ENCODE measurements at places on chromosomes 2 and 18.

GRCh38 chr2:9565436-9566153 lies 10.0 kb upstream of the ADAM17 start:
- DNase-seq: no peak

DNA sequence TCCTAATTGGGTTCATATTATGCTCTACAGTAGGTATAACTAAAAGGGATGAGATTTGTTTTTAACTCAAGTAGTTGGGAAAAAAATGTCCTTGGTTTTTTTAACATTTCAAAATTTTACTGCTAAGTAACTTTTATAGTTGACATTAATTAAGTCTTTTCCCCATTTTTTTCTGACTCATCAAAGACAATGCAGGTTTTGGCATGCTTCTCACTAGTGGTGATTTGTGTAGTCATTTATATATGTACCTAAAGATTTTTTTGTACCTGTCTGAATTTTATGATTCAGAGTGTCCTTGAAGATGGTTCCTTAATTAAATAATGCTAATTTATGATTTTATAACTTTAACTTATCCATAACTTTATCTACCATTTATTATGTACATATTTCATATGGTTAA lies 882.3 kb upstream of the TMEFF2 start:
- no peak for DNase-seq

GRCh38 chr18:14914771-14915170 lies 166.8 kb downstream of the ANKRD30B start:
- no peak for DNase-seq

GRCh38 chr2:54775710-54776109 lies 52.2 kb downstream of the EML6 start:
- no peak for DNase-seq

GRCh38 chr2:88832992-88833389 lies 141.5 kb downstream of the RPIA start:
- DNase-seq: no peak

GRCh38 chr2:242011516-242011915 lies 142.0 kb downstream of the RTP5 start:
- no peak for DNase-seq

GRCh38 chr2:47096451-47096850 lies 58.7 kb downstream of the STPG4 start:
- DNase-seq: no peak

- DNase-seq: no peak
These were observed 437.4 kb downstream of the PIK3C3 start for GRCh38 chr18:42392416-42392815.

DNA sequence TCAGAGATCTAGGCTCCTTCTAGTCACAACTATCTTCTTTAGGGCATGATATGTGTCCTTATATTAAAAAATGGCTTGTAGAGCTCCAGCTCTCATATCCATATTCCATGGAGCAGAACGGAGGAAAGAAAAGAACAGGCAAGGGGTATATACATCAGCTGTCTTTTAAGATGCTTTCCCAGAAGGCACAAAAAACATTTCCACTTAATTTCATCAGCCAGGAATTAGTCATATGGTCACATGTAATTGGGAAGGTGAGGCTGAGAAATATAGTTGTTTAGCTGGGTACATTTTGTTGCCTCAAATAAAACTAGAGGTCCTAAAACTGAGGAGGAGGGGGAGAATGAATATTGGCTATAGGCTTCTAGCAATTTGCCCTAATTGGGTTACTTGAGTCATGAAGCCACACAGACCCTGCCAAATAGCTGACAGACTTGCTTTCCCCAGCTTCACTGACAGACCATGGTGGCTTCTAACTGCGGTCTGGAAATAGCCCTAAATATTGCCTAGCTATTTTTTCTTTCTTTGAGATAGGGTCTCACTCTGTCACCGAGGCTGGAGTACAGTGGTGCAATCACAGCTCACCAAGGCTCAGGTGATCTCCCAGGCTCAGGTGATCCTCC lies 20.0 kb downstream of the MAIP1 start:
- DNase-seq: no peak

DNA sequence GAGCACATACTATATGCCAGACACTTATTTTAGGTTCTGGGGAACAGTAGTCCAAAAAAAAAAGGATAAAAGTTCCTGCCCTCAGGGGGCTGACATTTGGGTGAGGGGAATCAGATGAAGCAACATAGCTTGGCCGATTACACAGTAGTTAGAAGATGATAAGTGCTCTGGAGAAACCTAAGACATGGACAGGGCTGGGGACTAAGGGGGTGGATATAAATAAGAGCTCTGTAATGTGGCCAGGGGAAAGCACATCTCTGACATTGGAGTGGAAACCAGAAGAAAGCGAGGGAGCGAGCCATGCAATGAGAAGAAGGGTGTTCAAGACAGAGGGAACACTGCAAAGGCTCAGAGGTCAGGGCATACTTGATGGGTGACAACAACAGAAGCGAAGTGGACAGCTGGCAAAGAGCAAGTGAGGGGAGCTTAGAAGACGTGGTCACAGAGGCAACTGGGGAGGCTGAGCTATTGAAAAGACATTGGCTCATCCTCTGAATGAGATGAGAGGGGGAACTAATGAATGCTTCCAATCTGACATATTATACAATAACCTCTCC lies 11.4 kb downstream of the TMEM182 start:
- no peak for DNase-seq
